ENCODE measurements at places on chromosomes 1 and 21.

DNA sequence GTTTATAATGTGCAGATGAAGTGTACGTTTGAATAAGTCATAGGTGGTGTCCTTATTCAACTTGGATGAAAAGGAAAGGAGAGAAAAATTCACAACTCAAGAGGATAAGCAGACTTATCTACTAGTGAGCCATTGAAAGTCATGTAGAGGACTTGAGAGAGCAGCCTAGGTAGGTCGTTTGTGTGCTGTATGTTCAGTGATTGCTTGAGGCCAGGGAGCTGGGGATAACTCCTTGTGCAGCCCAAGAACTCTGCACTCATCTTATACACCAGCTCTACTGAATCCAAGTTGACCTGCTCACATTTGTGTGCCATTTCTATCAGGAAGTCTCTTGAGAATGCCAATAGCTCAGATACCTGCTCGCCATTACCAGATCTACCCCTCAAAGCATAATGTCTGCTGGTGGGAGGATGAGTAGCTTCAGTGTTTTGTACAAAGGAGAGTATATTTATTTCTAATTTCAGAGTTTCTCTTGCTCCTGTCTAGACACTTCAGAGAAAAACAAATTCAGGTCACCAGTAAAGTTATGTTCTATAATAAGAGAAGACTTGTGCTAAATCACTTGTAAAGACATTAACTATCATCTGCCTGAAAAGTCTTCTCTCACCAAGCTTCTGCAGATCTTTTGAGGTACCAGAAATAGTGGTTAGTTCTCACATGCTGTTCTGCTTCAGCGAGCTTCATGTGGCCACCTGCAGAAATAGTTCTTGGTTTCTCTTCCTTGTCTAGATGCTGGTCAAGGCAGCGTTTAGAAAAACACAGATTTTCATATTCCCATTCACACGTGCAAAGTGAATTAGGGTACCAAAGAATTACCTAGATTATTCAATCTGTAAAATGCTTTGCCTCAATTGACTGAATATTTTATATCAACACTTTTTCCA, 10.8 kb downstream of the S1PR1 start:
- peak overlapping the region; percentile 81 for H3K27ac ChIP-seq
- peaks cover 72% of the 10 kb centered on the region for H3K4me1 ChIP-seq
- peaks cover 15% of the 10 kb centered on the region for H3K36me3 ChIP-seq
- H3K4me3 ChIP-seq = peak overlapping the region; percentile 64

- H3K4me3 ChIP-seq = no peak overlapping the region
- no peaks in the 10 kb centered on the region for H3K36me3 ChIP-seq
- DNase-seq = peak; percentile 76
- peaks cover 20% of the 10 kb centered on the region for H3K4me1 ChIP-seq
- peaks cover 41% of the 10 kb centered on the region for H3K27me3 ChIP-seq
Measured at GRCh38 chr1:175152006-175152652, 40.4 kb downstream of the KIAA0040 start.

DNA sequence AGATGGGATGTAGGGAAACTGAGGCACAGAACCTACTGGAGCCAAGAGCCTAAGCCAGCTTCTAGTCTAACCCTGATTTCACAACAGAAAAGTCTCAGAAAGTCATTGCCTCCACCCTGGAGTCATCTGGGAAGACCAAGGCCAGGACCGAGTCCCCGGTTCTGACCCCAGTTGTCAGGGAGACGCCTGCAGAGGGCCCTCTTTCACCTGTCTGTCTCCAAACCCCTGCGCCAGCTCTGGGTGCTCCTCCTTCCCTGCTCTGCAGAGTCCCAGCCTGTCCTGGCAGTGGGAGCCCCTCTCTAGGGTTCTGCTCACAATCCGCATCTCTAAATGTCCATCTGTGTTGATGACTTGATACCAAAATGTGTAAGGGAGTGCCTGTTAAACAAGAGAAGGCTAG, 149.7 kb downstream of the PGBD5 start:
- peak overlapping the region; percentile 76 for H3K27ac ChIP-seq
- H3K36me3 ChIP-seq = peaks cover 24% of the 10 kb centered on the region
- H3K4me3 ChIP-seq = no peak overlapping the region
- peaks cover 68% of the 10 kb centered on the region for H3K4me1 ChIP-seq

- H3K27ac ChIP-seq = no peak overlapping the region
- H3K27me3 ChIP-seq = no peaks in the 10 kb centered on the region
- peaks cover 7% of the 10 kb centered on the region for H3K4me1 ChIP-seq
- H3K36me3 ChIP-seq = no peaks in the 10 kb centered on the region
- no peak overlapping the region for H3K4me3 ChIP-seq
Measured at GRCh38 chr1:1187938-1188337, 14.3 kb downstream of the TTLL10 start.

DNA sequence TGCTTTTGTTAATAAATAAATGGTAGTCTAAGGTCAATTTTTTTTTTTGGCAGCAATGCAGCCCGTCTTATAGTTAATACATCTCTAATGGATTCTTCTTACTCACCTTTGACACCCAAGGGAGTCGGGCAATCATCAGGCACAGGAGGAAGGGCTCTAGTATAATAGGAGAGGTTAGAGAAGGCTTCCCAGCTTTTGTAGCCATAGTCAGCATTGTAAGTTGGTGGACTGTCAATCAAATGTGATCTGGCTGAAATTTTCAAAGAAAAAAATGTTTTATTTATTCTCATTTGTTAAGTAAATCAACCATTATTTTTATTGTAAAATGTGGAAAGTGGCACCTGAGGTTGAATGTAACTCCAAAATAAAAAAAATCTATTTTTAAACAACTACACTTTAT, 2.1 kb downstream of the PTGS2 start:
- DNase-seq = no peak
- H3K4me3 ChIP-seq = no peak overlapping the region
- no peak overlapping the region for H3K27ac ChIP-seq
- H3K36me3 ChIP-seq = no peaks in the 10 kb centered on the region

Measured in naive thymus-derived CD8-positive, alpha-beta T cell (primary cell).